ENCODE measurements at places on chromosomes 1 and 21. TPM values are rescaled to one million over a fixed set of nuclear protein-coding genes. Genes with fewer than 3 reads are reported as not detected.

RNU1-2 gene
- 1,962 TPM for total RNA-seq

RAB7B gene
- not detected for total RNA-seq

HMGCS2 gene
- not detected for total RNA-seq

OR2L5 gene
- not detected for total RNA-seq

RPL5 gene
- 1,231 TPM for total RNA-seq

DYNLT4 gene
- 0.28 TPM for total RNA-seq

All from activated CD4-positive, alpha-beta T cell treated with anti-CD3 and anti-CD28 coated beads, Interleukin-2, amount 10 ng/mL, durations not matched to agents 24 days and 14 days (primary cell).